ENCODE measurements at places on chromosomes 6 and 20. TPM values are rescaled to one million over a fixed set of nuclear protein-coding genes. Genes with fewer than 3 reads are reported as not detected.

GRCh38 chr6:3039384-3039783, 28.9 kb upstream of the RIPK1 start:
- no peak for DNase-seq

- no peak for DNase-seq
Observed at GRCh38 chr6:87027021-87027420, 67.9 kb downstream of the CGA start.

- no peak for DNase-seq
Observed at GRCh38 chr6:97030431-97030830, 105.9 kb downstream of the KLHL32 start.

DNA sequence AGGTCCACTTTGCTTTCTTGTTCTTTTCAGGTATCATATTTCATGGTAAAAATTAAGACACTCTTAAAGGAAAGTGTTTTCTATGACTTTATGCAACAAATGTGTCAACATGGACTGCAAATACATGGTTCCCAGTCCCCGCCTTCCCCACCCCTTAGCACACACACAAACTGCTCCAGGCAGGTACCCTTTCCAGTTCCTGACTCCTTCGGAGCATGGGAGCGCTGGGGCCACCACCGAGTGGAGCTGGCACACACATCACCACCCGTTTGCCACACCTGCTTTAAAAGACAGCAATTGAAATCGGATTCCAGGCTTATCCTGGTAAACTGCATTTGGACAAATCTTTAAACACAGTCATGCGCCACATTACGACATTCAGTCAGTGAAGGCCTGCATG, 22.2 kb downstream of the RNASET2 start:
- DNase-seq, result no peak

GRCh38 chr6:81801489-81801888, 49.0 kb upstream of the TENT5A start:
- DNase-seq, result no peak

GRCh38 chr6:113636357-113636824, 220.8 kb upstream of the MARCKS start:
- DNase-seq, result no peak

- no peak for DNase-seq
Observed at GRCh38 chr6:26275663-26276062, 89.3 kb upstream of the BTN3A2 start.

GRCh38 chr6:4169028-4169789, 33.8 kb upstream of the ECI2 start:
- no peak for DNase-seq

DNA sequence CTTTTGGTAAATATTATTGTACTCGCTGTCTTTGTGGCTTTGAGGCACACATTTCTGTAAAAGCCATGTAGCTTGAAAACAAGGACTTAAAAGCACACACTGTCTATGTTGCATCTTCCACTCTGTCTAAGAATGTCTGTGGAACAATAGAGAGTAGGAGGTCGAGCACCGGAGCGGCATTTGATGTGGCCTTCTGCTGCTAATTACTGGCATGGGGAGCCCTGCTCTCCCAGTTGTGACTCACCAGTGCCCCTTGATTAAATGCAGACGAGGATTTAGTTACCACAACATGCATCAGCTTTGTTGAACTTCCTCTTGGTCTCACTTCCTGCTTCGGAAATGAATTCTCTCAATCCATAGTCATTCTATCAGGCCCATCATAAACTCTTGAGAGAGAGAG, 680.7 kb upstream of the SLC35B3 start:
- no peak for DNase-seq

- no peak for DNase-seq
Observed at GRCh38 chr6:119463081-119463626, 113.6 kb upstream of the MAN1A1 start.

- DNase-seq, result no peak
Observed at GRCh38 chr6:129007701-129008373, 124.9 kb downstream of the LAMA2 start.

DNA sequence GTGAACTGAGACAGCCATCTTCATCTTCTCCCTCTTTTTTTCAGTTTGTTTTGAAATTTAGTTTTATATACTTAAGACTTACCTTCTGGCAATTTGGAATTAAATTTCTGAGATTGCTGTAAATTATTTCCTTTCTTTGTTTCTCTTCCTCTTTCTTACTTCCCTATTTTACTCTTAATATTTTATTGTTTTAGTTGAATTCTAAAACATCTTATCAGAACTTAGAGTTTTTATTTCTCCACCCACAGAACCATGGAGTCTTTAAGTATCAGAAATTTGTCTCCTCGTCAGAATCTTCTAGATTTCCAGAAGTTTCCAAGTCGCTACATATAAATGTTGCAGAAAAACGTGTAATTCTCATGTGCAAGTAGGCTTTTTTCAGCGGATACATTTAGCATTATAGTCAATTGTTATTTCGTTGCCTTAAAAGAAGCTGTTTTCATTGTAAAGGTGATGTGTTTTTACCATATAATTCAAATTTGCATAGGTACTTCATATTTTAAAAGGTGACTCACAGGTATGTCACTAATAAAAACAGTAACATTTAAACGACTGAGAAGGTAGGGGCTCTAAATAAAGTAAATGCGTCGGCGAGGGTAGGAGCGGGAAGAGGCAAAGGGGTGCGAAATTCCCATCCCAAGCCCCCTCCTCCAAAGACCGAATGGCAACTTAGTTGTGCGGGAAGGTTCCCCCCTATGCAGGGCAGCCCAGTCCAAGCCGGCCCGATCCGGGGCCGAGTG, 866 bp upstream of the MYO6 start:
- no peak for DNase-seq

GRCh38 chr6:147001621-147002020, 202.6 kb upstream of the STXBP5 start:
- DNase-seq, result no peak

DNA sequence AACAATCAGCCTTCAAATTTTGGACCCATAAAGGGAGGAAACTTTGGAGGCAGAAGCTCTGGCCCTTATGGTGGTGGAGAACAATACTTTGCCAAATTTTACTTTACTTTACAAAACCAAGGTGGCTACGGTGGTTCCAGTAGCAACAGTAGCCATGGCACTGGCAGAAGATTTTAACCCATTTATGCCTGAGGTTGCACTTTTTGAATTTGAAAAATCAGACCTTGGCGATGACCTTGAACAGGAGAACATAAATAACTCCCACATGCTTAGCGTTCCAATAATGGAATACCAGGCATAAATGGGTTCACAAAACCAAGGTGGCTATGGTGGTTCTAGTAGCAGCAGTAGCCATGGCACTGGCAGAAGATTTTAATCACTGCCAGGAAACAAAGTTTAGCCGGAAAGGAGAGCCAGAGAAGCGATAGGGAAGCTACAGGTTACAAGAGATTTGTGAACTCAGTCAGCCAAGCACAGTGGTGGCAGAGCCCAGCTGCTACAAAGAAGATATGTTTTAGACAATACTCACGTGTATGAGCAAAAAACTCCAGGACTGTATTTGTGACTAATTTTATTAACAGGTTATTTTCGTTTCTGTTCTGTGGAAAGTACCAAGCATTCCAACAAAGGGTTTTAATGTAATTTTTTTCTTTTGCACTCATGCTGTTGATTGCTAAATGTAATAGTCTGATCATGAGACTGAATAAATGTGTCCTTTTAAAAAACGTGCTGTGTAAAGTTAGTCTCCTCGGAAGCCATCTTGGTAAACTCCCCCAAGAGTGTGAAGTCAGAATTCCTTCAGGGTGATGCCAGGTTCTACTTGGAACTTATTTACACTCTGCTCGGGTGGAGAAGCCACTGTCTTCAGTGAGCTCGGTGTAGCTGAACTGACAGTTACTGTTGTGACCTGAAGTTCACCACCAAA, 6.7 kb downstream of the SFT2D1 start:
- DNase-seq, result no peak

DNA sequence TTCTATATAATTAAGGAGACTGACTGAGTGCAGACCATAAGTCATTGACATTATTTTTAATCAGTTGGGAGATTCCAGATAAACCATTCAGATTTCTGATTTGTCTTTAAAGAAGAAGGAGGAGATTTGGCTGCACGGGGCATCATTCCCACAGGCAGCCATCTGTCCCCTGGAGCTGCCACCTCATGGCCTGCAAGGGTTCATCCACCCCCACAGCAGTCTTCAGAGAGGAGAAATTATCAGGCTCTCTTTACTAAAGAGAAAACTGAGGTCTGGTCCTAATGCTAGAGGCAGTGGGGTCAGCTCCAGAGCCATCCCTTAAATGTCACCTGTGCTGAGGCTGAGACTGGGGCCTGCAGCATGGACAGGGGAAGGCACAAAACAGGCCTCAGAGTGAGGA, 501.3 kb upstream of the SULF2 start:
- no peak for DNase-seq

GRCh38 chr6:143513410-143513809, 1.9 kb upstream of the FUCA2 start:
- DNase-seq, result no peak

DNA sequence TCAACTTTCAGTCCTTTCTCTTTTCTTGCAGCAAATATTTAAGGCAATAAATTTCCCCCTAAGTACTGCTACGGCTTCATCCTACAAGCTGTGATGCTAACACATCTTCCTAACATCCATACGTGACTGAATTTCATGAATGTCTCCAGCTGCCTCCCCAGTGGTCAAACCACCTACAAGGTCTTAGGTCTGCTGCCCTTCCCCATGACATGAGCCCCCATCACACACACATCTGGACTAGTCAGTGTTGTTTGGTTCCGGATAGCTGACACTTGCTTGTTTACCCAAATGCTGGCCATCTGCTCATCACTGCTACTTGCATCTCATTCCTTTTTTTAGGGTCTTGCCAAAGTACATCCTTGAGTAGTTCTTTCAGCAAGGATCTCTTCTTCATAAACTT, 14.6 kb downstream of the RRBP1 start:
- DNase-seq, result no peak

DNA sequence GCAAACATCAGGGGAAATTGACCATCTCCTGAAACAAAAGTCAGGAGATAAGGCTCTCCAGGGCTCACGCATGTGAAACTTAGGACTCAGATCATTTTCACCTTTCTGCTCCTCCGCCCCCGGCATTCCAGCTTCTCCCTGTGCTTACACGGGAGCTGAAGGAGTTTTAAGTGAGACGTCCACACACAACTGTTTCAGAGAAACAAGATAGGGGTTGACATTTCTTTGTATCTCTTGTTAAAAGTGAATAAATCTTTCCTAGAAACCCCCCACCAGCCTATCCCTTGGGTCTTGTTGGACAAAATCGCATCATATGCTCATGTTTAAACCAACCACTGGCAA, 46.1 kb downstream of the FAM50B start:
- no peak for DNase-seq

DNA sequence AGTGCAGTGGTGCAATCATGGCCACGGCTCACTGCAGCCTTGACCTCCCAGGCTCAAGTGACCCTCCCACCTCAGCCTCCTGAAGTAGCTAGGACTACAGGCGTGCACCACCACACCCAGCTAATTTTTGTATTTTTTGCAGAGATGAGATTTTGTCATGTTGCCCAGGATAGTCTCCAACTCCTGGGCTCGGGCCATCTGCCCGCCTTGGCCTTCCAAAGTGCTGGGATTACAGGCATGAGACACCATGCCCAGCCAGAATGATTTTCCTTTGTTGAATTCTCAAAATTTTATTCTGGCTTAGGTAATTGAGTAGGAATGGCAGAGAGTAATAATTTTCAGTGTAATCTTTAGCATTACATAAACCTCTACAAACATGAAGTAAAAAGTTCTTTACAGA, 37.1 kb downstream of the SLC16A10 start:
- no peak for DNase-seq

DNA sequence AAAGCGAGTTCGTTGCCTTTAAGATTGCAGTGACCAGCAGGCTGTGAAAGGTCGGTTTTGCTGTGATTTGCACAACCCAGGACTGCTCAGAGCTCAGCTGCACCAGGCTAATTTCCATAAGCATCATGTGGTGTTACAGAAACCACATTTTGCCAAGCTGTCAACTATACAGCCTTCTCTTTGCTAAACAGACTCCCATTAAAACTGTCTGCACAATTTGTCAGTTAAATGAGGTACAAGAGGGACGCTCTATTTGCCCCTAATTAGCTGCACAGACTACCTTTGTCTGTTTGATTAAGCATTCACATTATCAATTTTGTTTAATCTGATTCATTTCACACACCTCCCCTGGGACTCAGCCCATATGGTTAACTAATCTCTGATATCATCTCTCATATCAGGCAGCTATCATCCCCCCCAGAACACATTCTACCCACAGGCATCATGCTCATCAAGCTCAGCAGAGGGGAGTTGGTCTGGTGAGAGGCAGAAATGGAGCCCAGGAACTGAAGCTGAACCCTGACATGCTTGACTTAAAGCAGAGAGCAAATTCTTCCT, 62.1 kb downstream of the OLIG3 start:
- DNase-seq, result no peak

DNA sequence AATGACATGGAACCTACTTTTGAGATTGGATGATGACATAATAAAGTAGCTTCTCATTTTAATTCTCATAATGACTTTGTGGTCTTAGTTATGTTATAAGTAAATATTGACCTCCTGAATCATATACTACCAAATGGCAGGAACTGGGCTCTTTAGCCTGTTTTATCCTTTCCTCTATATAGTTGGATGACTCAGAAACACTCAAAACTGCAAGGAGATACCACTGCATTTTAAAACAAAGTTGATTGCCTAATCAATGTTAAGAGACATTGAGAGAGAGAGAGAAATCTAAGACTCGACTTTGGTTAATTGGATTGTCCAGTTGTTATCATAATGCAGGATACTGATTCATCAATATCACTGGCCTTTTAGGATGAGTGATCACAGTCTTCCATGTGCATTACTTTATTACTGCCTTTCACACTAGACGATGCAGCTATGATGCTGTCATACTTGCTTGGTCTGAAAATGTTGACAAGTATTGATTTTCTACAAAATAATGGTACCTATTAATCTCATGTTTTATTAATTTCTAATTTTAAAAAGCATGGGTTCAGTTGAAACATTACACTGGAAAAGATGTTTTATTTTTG, 320.0 kb downstream of the NKAIN2 start:
- no peak for DNase-seq

AGER gene
- 3.0 TPM for total RNA-seq

MAS1 gene
- not detected for total RNA-seq

CTAGE9 gene
- not detected for total RNA-seq

MRAP2 gene
- 3.6 TPM for total RNA-seq

TSHZ2 gene
- 9.6 TPM for total RNA-seq

RAET1G gene
- total RNA-seq, result not detected

POM121L2 gene
- not detected for total RNA-seq

CALHM5 gene
- 0.52 TPM for total RNA-seq

SKIC2 gene
- total RNA-seq, result 52.1 TPM
